Peyer's patch (tissue), 4 donors: ENCODE measurements at places on chromosomes 11 and 22.

DNA sequence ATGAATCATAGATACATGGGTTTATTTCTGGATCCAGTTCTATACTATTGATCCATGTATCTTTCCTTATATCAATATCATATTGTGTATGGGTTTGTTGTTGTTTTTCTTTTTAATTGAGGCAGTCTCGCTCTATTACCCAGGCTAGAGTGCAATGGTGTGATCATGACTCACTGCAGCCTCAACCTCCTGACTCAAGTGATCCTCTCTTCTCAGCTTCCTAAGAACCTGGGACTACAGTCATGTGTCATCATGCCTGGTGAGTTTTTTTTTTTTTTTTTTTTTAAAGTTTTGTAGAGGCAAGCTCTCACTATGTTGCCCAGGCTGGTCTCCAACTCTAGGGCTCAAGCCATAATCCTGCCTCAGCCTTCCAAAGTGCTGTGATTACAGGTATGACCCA is 1589.4 kb upstream of the TENM4 start:
- H3K4me3 ChIP-seq, result no peak overlapping the region
- no peaks in the 10 kb centered on the region for H3K27me3 ChIP-seq
- H3K4me1 ChIP-seq, result no peaks in the 10 kb centered on the region
- no peak overlapping the region for H3K27ac ChIP-seq

GRCh38 chr11:62600367-62601121 is 1.1 kb downstream of the MTA2 start:
- H3K27ac ChIP-seq, result peak overlapping the region; percentile 99
- peaks cover 38% of the 10 kb centered on the region for H3K36me3 ChIP-seq
- DNase-seq, result no peak
- peak overlapping the region; percentile 97 for H3K4me3 ChIP-seq
- no peaks in the 10 kb centered on the region for H3K27me3 ChIP-seq

- no peak for DNase-seq
- H3K27me3 ChIP-seq, result no peaks in the 10 kb centered on the region
- H3K4me3 ChIP-seq, result no peak overlapping the region
- H3K36me3 ChIP-seq, result no peaks in the 10 kb centered on the region
- no peaks in the 10 kb centered on the region for H3K4me1 ChIP-seq
These were observed 59.3 kb downstream of the SLC1A2 start for GRCh38 chr11:35360055-35360530.

GRCh38 chr11:17412488-17413180 is 24.2 kb upstream of the KCNJ11 start:
- H3K36me3 ChIP-seq, result no peaks in the 10 kb centered on the region
- H3K27me3 ChIP-seq, result no peaks in the 10 kb centered on the region
- no peak overlapping the region for H3K4me3 ChIP-seq
- H3K4me1 ChIP-seq, result no peaks in the 10 kb centered on the region

DNA sequence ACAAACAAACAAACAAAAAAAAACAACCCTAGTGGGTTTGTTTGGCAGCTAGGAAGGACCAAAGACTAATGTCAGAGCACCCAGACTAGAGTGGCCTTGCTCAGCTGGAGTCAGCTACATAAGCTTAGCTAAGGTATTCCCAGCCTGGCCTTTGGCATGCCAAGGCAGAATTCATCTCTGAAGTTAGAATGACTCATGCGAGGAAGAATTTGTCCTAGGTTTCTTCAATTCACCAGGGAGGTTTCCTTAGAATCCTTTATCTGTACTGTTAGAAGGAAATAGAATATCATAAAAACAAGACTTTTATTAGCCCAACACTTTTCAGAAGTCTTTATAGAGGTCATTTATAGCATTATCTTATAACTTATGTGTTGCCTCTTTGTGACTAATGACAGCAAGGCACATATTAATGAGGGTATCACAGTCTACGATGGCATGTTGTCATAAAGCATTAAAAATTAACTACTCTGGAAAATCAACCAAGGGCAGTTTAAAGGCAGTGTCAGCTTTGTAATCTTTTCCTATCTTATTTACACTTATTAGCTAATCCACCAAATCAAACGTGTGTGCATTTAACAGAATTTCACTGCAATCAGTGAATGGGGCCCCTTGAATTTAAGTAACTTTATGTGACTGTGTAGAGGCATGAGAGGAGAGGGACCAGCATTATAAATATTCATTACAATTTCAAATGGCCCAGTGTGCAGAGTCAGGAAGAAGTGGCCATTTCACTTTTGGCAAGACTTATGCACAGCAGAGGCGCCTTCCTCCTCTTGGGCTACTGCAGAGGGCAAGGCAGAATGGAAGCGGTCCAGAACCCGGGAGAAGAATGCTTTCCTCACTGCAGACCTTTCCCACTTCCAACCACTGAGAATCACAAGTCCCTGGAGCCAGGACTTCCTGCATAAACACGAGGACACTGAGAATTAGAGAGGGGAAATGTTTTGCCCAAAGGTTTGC is 36.3 kb downstream of the SLC5A1 start:
- H3K27ac ChIP-seq, result no peak overlapping the region
- DNase-seq, result peak; percentile 80
- no peaks in the 10 kb centered on the region for H3K36me3 ChIP-seq
- no peaks in the 10 kb centered on the region for H3K27me3 ChIP-seq

- DNase-seq, result peak; percentile 68
- H3K4me3 ChIP-seq, result no peak overlapping the region
- peaks cover 11% of the 10 kb centered on the region for H3K4me1 ChIP-seq
- H3K27me3 ChIP-seq, result no peaks in the 10 kb centered on the region
- no peaks in the 10 kb centered on the region for H3K36me3 ChIP-seq
- peak overlapping the region; percentile 88 for H3K27ac ChIP-seq
These were observed 13.9 kb downstream of the ATG16L2 start for GRCh38 chr11:72828081-72828567.

DNA sequence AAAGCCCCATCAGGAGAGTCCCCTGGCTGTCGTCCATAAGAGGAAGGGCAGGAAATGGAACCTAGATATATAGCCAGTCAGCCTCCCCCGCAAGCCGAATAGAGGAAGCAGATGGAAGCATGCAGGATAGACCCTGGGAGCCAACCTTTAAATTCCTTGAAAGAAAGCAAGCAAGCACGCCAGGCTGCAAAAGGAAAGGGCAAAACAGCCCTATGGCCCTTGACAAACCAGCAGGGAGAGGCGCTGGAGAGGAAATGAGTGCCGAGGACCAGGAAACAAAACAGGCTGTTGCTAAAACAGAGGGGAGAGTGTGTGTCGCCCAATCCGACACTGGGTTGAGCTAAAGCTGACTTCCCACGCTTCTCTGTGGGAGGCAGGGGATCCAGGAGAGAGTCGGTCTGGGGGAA is 203.5 kb upstream of the MTNR1B start:
- no peaks in the 10 kb centered on the region for H3K27me3 ChIP-seq
- H3K4me1 ChIP-seq, result no peaks in the 10 kb centered on the region
- no peak overlapping the region for H3K4me3 ChIP-seq
- no peak overlapping the region for H3K27ac ChIP-seq
- no peaks in the 10 kb centered on the region for H3K36me3 ChIP-seq
- DNase-seq, result no peak

GRCh38 chr11:107043242-107044006 is 25.1 kb upstream of the GUCY1A2 start:
- H3K4me3 ChIP-seq, result no peak overlapping the region
- H3K27me3 ChIP-seq, result no peaks in the 10 kb centered on the region
- DNase-seq, result no peak
- no peaks in the 10 kb centered on the region for H3K4me1 ChIP-seq
- H3K27ac ChIP-seq, result no peak overlapping the region
- H3K36me3 ChIP-seq, result no peaks in the 10 kb centered on the region

GRCh38 chr11:134098566-134099184 is 29.8 kb downstream of the JAM3 start:
- H3K4me3 ChIP-seq, result no peak overlapping the region
- H3K36me3 ChIP-seq, result no peaks in the 10 kb centered on the region
- no peaks in the 10 kb centered on the region for H3K27me3 ChIP-seq
- H3K4me1 ChIP-seq, result no peaks in the 10 kb centered on the region
